ENCODE measurements at places on chromosomes 12 and 14.

- DNase-seq, result no peak
Observed at GRCh38 chr14:76921088-76921399, 94.8 kb downstream of the LRRC74A start.

DNA sequence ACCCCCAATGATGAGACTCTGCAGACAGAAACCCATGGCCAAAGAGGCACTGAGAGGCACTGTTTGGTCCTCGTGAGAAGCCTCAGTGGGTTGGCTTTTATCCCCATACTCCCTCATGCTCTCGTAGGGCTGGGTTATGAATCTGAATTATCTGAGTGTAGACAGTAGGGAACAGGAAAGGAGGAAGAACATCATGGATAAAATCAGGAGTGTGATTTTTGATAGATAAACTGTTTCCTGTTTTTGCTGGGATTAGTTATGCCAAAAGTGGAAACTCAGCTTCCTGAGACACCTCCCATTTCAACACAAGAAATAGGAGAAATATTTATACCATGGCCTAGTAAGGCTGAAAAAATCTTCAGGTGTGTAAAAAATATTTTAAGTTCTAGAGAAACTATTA, 177.9 kb downstream of the PPM1H start:
- no peak for DNase-seq

DNA sequence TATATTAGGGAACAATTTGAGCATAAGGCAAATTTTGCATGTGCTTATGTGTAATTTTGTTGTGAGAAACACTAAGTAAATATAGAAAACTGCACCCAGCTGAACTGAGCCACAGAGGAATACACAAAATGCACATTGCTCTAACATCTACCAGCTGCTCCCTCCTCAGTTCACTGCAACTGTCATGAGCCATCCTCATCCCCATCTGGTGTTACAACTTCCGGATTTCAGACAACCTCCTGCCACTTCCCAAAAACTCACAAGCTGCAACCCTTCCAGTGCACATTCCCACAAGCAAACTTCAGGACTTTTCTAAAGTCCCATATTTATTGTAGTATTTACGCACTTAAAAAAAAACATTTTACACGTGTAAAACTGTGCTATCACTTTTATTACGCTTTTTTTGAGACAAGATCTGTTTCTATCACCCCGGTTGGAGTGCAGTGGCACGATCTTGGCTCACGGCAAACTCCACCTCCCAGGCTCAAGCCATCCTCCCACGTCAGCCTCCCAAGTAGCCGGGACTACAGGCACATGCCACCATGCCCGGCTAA, 169.1 kb upstream of the TBX3 start:
- DNase-seq, result no peak

- no peak for DNase-seq
Observed at GRCh38 chr12:31023271-31023724, 50.4 kb upstream of the DDX11 start.

- no peak for DNase-seq
Observed at GRCh38 chr12:6604259-6605029, 2.7 kb downstream of the CHD4 start.

- no peak for DNase-seq
Observed at GRCh38 chr12:31323391-31324115, 2.4 kb downstream of the SINHCAF start.

DNA sequence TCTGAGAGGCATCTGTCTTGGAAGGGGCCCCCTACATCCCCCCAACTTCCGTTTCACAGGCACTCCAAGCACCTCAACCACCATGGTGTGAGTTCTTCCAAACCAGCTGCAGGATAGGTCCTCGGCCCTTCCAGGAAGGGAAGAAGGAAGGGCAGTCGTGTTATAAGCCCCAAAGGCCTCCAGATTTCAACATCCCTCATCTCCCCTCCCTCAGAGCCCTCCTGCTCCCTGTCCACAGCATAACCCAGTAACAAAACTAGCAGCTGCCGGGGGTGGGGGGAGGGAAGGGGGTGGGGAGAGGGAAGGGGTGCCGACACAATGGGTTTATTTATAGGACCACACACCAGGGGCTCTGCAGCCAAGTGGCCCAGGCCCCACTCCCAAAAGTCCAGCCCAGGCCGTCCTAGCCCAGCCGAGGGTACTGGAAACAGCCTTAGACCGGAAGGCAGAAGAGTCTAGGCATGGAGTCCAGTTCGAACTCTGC, 18.3 kb downstream of the NCKAP5L start:
- no peak for DNase-seq

DNA sequence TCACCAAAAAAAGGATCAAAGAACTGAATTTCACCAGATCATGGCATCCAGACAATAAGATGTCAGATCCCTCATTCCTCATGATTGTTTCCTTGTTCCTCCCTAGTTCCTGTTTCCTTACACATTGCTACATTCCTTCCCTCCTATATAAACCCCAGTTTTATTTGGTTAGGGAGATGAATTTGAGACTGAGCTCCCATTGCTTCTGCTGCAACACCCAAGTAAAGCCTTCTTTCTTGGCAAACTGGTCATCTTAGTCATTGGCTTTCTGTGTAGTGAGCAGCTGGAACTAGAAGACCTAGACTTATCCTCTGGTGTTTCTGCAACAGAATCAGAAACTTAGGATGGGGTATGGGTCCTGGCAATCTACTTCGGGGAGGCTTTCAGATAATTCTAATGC, 217.9 kb downstream of the NOVA1 start:
- no peak for DNase-seq

DNA sequence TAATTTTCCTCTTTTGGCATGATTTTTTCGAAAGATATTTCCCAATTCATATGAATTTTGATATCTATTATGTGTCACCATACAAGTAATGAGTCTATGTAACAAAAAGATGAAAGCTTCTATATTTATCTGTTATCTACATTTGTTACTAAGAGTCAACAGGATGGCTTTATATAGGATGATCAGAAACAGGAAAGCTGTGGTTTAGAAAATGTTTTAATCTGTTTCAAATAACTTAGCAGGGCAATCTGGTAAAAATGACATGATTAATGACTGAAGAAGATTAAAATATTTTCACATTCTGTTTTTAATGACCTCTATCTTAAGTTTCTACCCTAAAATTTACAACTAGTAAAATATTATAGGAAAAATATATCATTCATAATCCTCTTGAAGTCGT, 105.8 kb downstream of the MSRB3 start:
- DNase-seq, result no peak

GRCh38 chr12:45732250-45732649, 2.7 kb downstream of the ARID2 start:
- no peak for DNase-seq

GRCh38 chr14:59475709-59476108, 8.5 kb downstream of the L3HYPDH start:
- no peak for DNase-seq

GRCh38 chr14:64910847-64911495, 3.3 kb upstream of the CHURC1 start:
- DNase-seq, result no peak

GRCh38 chr14:26870722-26871617, 273.1 kb upstream of the NOVA1 start:
- no peak for DNase-seq

DNA sequence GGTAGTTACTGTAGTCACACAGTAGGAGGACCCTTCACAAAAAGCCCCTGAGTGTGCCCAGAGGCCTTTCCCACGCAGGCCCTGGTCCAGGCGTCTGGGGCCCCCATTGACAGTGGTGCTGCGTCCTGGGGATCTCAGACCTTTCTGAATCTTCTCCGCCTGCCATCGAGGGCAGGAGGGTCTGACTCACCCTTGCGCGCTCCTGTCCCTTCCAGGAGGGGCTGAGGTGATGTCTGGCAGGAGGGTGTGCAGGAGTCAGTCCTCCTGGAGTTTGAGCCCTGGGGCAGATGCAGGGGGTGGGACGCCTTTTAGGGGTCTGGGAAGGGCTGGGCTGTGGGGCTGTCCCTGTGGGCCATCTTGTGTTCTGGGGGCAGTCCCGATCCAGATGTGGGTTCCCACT, 386.8 kb downstream of the TMEM121 start:
- DNase-seq, result no peak

GRCh38 chr12:66503746-66504145, 175.1 kb downstream of the GRIP1 start:
- no peak for DNase-seq

DNA sequence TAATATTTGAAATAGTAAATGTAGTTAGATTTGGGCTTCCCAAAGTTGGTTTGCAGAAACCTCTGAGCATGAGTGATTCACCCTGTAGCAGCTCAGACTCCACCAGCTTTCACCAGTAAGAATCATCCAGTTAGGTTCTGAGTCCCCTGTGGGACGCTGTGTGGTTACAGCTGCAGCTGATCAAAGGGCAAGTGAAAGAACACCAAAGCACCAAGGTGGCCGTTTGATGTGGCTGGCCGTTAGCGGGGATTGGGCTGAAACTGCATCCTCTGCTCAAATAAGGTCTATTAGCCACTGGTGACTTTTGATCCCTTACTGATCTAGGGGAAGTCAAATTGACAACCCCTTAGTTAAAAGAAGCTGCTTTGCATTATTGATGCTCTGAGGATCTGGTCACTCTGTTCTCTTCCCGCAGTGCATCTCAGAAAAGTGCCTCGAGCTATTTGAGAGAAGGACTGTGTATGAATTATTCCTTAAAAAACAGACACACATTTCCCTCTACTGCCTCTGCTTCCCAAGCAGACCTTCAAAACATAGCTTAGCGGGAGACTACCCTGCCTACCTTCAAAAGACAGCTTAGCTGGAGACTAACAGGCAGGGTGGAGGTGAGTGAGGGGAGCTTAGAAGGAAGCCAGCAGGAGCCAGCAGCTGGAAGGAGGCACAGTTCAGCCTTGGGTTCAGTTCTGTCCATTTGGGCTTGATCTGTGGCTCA, 3.7 kb downstream of the ABHD12B start:
- DNase-seq, result no peak

DNA sequence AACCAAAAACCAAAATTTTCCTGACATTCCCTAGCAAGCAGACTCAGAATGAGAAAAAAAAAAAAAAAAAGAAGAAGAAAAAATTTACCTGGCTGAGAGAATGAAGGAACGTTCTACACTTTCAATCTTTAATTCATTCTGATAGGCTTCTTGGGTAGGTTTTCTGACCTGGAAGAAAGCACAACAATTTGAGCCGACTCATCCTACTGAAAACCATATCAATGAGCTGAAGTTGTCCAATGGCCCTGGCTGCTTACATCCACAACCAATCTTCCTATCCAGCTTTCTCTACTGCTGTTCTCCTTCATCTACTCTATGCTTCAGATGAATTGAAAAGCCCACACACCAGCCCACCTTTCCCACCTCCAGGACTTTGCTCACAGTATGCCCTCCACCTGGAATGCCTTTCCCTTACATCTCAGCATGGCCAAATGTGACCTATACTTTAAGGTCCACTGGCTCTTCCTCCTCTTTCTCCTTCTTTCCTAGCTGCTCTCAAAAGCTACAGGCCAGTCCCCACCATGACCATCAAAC, 31.6 kb upstream of the NR2C1 start:
- no peak for DNase-seq

- no peak for DNase-seq
Observed at GRCh38 chr14:95515596-95516552, 576 bp downstream of the SYNE3 start.

DNA sequence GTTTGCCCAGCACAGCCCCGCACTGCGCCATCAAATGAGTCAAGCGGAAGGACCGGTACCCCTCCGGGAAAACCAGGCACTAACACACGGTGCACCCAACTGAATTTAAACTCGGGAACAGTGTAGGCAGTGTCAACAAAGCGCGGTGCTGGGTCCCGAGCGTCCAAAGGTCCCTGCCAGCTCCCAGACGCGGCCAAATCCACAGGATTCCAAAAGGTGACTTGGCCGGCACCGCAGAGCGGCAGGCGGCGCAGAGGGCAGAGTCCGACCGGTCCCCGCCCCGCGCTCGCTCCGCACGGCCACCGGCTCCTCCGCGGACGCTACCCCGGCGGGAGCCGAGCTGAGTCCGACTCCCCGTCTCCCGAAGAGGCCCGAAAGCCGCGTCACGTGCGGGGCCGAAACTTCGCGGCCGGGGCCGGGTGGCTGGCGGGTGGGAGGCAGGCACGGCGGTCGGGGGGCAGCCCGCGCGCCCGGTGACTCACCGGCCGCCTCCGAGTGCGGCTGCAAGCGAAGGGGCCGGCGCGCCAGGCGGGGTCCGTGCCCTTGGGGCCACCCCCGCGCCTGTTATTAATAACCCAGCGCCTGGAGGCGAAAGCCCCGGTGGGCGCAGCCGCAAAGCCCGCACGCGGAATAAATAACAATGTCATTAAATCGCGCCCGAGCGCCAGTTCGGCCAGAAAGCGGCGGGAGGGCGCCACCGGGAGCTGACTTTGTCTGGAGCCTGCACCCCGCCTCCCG, 863 bp downstream of the DENND5B start:
- DNase-seq, result no peak

GRCh38 chr12:75842090-75842489, 189.5 kb downstream of the PHLDA1 start:
- no peak for DNase-seq

- no peak for DNase-seq
Observed at GRCh38 chr12:113097716-113098440, 37.7 kb downstream of the RASAL1 start.

- DNase-seq, result no peak
Observed at GRCh38 chr14:32473464-32473855, 144.4 kb downstream of the AKAP6 start.

DNA sequence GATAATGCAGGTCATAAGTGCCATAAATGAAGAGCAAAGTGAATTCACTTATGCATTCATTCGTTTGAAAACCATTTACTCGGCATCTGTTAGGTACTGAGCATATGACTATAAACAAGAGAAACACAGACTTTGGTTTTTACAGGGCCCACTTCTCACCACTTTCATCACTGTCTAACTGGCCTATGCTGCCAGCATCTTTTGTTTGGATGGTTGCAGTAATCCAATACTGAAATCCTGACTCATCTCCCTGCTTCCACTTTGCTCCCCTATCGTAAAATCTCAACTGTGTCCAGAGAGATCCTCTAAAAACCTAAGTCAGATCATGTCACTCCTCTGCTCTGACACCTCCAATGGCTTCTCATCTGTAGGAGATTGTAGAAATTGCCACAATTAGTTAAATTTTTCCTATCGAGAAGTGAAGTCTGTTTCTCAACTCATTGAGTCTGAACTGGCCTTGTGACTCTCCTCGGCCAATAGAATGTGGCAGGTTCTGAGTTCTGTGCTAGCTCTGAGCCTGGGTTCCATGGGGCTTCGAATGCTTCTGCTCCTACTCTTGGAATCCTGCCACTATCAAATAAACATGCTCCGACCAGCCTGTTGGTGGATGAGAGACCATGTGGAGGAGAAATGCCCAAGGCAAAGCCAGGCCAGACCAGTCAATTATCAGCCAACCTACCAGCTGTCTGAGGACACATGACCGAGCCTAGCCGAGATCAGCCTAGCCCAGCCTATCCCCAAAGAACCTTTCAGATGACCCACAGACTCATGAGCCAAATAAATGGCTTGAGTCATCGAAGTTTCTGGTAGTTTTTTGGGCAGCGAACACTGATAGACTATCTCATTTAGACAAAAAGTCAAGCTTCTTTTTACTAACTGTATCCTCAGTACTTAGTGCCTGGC, 2.2 kb upstream of the BATF start:
- DNase-seq, result no peak

- no peak for DNase-seq
Observed at GRCh38 chr14:80930836-80931389, 10.6 kb downstream of the CEP128 start.

GRCh38 chr12:55188974-55189556, 31.8 kb upstream of the OR10A7 start:
- DNase-seq, result no peak
